ENCODE measurements at places on chromosomes 1 and 21.

- DNase-seq = peak; percentile 53
Measured at GRCh38 chr1:33349081-33349759, 28.3 kb upstream of the A3GALT2 start.

DNA sequence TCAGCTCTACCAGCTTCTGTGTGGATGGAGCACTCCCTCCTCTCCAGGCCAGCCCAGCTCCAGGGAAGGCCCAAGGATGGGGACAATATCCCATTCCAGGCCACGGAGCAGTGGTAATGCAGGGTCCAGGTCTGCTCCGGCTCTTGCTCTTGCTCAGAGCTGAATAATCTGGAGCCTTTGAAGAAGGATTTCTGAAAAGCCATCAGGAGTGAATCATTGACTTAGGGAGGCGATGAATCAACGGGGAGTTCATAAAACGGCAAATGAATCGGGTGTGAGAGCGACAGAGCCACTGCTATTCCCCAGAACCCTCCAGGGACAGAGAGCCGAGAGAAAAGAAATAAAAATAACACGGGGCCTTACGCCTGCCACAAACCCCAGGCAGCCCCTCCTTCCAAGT, 7.7 kb downstream of the POU3F1 start:
- no peak for DNase-seq

DNA sequence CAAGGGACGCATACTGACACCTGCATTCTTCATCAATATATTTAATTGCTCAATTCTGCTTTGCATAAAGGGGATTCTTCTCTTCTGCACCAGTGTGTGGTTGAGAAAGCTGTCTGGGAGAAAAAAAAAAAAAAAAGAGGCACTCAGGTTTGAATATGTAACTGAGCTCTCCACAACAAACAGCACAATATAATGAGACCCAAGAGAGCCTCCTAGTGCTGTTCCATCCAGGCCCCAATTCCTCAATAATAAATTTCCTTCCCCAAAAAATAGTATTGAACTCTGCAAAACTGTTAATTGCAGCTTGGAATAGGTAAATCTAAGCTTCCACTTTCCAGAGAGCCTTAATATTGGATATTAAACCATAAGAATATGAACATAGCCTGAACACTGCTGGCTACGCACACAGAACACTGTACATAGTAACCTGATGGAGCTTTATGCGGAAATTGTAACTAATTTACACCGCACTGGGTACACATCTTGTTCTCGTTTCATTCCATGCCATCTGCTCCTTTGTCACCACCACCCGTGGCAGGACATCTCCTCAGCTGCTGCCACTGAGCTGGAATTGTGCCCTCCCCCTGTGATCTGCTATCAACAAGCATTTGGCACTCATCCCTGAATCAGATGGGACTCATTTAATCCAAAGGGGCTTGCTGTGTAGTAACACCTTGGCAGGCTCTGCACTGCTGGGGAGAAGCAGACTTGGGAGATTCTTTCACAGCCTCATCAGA, 272.0 kb downstream of the HHIPL2 start:
- DNase-seq = no peak

- no peak for DNase-seq
Measured at GRCh38 chr1:175332515-175332914, 139.9 kb upstream of the KIAA0040 start.

GRCh38 chr1:203448521-203449061, 27.0 kb upstream of the PRELP start:
- no peak for DNase-seq

DNA sequence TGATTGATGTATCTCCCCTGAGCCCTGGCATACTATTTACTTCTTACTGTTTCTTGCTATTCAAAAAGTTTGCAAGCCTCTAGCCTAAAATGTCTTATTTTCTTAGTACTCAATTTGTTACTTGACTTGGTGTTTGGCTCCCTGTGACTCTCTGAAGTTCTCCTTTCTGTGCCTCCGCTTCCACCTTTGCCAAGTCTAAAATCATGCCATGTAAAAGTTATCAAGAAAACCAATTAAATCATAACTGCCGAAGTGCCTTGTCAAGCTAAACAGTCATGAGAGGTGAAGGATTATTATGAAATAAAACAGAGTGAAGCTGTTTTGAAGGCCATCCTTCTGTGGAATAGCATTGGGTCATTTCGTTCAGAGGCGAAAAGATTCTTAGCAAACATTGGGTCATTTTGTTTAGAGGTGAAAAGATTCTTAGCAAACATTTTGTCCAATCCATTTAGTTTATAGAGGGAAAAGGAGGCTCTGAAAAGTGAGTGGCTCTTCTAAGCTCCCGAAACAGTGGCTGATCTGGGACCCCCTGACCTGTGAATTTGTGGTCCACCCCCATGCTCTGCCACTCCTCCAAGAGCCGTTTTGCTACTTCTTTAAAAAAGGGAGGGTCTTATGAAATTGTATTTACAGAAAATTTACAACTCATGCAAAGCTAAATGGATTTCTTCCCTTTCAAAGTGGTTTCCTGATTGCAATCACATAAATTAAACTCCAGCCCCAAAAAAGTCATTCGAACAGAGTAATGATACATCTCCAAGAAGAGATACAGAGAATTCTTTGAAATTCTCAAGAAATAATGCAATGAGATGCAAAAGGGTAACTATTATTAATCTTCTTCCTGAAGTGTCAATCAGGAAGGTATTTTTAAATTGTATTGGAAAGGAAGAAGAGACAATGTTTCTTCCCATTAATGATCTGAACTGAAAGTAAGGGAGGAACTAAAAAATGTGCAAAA, 141.4 kb downstream of the RUNX1 start:
- DNase-seq = no peak

GRCh38 chr1:62726011-62726442, 37.8 kb upstream of the DOCK7 start:
- DNase-seq = no peak

GRCh38 chr1:231315887-231316286, 21.8 kb downstream of the EXOC8 start:
- peak; percentile 37 for DNase-seq

DNA sequence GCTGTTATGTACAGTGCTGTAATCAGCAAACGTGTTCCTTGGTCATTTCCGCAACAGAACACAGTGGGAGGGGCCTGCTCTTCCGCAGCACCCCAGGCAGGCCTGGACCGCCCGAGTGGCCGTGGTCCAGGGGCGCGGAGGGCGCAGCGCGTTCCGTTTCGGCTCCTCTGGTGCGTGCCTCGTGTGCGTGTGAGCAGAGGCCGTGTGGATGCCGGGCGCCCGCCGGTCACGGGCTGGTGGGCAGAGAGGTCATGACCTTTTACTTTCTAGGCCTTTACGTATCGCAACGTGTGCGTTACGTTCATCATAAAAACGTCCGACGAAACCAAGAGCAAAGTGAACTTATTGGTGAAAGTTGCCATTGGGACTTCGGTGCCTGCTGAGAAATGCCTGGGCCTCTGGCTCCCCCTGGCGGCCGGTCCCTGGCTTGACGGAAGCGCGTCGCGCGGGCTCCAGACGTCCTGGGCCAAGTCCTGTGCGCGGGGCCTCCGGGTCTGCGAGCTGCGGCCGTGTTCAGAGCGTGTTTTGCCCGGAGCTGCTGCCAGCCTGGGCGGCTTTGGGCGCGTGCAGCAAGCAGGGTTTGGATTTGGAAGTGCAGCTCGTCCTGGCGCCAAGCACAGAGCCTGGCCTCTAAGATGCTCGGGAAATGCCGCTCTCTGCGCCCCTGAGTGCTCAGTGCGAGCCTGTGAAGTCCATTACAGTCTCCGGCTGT, 34.4 kb downstream of the COL18A1 start:
- DNase-seq = peak; percentile 90

GRCh38 chr1:6052543-6053205, 7.0 kb downstream of the KCNAB2 start:
- DNase-seq = no peak

GRCh38 chr1:19361611-19362147, 49.6 kb downstream of the SLC66A1 start:
- DNase-seq = no peak

- DNase-seq = no peak
Measured at GRCh38 chr1:95138223-95138622, 21.1 kb downstream of the TLCD4 start.

- DNase-seq = no peak
Measured at GRCh38 chr1:157485793-157486192, 66.5 kb downstream of the FCRL5 start.

DNA sequence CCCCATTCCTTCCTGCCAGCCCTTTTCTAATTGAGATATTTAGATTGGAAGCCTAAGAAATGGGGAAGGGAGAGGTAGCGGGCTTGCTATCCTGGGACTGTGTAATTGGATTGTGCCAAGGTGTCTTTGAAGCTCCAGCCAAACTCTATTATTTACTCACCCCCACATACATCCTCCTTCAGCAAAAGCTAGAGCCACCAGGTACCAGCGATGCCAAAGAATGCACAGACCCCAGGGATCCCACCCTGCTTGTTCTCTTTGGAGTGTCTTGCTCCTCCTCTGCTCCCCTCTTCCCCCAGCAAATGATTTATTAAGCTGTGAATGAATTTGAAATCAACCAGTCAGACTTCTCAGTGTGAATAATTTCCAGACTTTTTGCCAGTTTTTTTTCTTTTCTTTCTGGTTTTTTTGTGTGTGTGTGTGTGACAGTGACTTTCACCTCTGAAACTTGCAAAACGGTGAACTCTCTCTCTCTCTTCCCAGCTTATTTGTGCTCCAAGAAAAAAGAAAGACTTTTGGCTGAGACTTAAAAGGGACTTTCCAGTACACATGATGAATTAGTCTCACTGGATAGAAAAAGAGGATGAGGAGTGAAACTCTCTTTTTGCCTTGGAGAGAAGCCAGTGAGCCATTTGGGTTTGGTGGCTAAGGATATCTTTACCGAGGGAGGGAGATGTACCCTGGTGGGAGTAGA, 1.8 kb downstream of the VASH2 start:
- DNase-seq = no peak

GRCh38 chr21:15445327-15445726, 284.5 kb upstream of the USP25 start:
- DNase-seq = no peak

Measured in activated CD4-positive, CD25-positive, alpha-beta regulatory T cell treated with anti-CD3 and anti-CD28 coated beads, Interleukin-2, amount 50 U/mL, for 72 hours (primary cell).